Astrocyte (in vitro differentiated cells and primary cell): ENCODE measurements at places on chromosomes 1 and 21.

DNA sequence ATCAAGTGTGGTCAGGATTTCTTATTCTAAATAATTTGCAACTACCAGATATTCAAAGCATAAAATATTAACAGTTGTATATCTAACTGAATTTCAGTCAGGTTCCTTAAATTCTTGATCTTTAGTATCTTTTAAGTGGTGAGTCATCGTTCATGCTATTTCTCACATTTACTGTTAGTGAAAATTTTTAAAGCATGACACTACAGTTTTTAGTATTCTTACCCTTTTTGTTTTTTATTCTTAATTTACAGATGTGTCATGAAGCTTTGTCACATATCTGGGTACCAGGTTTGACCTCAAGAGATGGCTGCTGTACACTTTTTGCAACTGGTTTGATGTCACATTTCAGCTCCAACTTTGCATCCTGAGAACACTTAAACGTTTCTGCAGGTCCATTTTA is 12.7 kb downstream of the AKIRIN1 start:
- peaks cover 74% of the 10 kb centered on the region for H3K36me3 ChIP-seq
- peak overlapping the region; percentile 35 for H3K27ac ChIP-seq
- peak; percentile 36 for DNase-seq
- peaks cover 4% of the 10 kb centered on the region for H3K4me1 ChIP-seq

DNA sequence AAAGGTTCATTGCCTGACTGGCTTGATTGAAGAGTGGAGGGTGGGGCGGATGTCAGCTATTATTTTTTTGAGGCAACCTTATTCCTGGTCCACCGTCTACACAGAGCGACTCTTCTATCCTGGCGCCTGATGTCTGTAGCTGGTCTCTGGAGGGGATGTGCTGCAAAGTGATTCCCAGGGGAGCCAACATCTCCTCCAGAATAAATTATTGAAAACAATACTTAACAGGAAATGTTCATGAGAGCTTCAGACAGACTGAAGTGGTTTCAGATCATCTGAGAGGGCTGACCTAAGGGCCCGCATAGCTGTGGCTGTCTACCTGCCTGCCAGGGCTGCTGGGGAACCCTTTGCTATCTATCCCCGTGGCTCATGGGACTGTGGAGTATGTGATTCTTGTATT is 66.7 kb downstream of the TEX35 start:
- DNase-seq, result no peak
- no peak overlapping the region for H3K4me3 ChIP-seq
- H3K27ac ChIP-seq, result no peak overlapping the region
- H3K36me3 ChIP-seq, result no peaks in the 10 kb centered on the region
- H3K27me3 ChIP-seq, result no peaks in the 10 kb centered on the region
- H3K4me1 ChIP-seq, result peaks cover 4% of the 10 kb centered on the region

GRCh38 chr1:208201229-208201628 is 43.0 kb downstream of the PLXNA2 start:
- DNase-seq, result peak; percentile 99
- H3K36me3 ChIP-seq, result no peaks in the 10 kb centered on the region

- no peak overlapping the region for H3K4me3 ChIP-seq
- peaks cover 4% of the 10 kb centered on the region for H3K4me1 ChIP-seq
- H3K36me3 ChIP-seq, result no peaks in the 10 kb centered on the region
Measured at GRCh38 chr1:41608211-41608610, 123.7 kb upstream of the EDN2 start.

DNA sequence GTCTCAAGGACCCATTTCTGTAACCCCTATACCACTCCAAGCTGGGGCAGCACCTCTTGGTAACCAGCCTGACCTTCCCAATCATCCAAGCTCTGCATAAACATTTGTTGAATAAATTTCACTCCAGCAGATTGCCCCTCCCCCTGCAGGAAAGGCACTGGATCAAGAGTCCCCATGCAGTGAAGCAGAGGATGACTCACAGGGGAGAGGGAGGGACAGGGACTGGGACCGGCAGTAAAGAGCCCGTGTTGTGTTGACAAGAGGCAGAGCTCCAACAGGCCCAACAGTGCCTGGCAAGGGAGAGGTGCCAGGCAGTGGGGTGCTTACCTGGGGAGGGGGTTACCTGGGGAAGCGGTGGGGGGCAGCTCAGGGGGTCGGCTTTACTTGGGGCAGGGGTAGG is 32.3 kb downstream of the SLC9A1 start:
- no peak overlapping the region for H3K4me3 ChIP-seq
- no peaks in the 10 kb centered on the region for H3K36me3 ChIP-seq
- H3K27ac ChIP-seq, result no peak overlapping the region

- H3K4me1 ChIP-seq, result peaks cover 13% of the 10 kb centered on the region
- peak overlapping the region; percentile 79 for H3K27ac ChIP-seq
- peak overlapping the region; percentile 89 for H3K4me3 ChIP-seq
- DNase-seq, result peak; percentile 18
- no peaks in the 10 kb centered on the region for H3K36me3 ChIP-seq
Measured at GRCh38 chr1:53945183-53945432, 391 bp downstream of the IFT25 start.

- no peaks in the 10 kb centered on the region for H3K27me3 ChIP-seq
- no peak for DNase-seq
- no peak overlapping the region for H3K4me3 ChIP-seq
- H3K36me3 ChIP-seq, result no peaks in the 10 kb centered on the region
- peaks cover 5% of the 10 kb centered on the region for H3K4me1 ChIP-seq
Measured at GRCh38 chr1:204984499-204984898, 58.5 kb upstream of the CNTN2 start.

- H3K4me3 ChIP-seq, result no peak overlapping the region
- H3K36me3 ChIP-seq, result no peaks in the 10 kb centered on the region
- DNase-seq, result no peak
- H3K27me3 ChIP-seq, result no peaks in the 10 kb centered on the region
- peaks cover 3% of the 10 kb centered on the region for H3K4me1 ChIP-seq
Measured at GRCh38 chr1:172727956-172728603, 69.2 kb downstream of the FASLG start.

DNA sequence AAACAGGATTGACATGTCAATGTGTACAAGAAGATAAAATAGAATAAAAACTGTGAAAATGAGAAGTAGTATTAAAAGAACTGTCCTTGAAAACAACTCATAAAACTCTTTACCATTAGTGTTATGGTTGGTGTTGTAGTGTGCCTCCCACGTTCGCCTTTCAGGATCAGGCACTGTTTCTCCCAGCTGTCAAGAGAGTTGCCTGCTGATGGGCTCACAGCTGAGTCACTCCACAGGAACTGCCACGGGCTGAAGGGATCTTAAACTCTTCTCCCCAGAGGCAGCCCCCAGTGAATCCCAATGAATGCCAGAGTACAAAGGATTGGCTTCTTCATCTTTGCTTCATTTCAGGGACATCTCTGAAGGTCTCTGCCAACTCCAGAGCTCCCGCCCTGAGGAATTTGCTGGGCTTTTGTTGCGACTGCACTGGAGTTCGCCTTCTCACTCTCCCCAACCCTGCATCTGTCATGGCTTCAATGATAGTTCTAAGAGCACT is 119.6 kb downstream of the ADGRL2 start:
- no peaks in the 10 kb centered on the region for H3K36me3 ChIP-seq
- H3K27ac ChIP-seq, result peak overlapping the region; percentile 15
- H3K27me3 ChIP-seq, result no peaks in the 10 kb centered on the region
- peak; percentile 67 for DNase-seq

DNA sequence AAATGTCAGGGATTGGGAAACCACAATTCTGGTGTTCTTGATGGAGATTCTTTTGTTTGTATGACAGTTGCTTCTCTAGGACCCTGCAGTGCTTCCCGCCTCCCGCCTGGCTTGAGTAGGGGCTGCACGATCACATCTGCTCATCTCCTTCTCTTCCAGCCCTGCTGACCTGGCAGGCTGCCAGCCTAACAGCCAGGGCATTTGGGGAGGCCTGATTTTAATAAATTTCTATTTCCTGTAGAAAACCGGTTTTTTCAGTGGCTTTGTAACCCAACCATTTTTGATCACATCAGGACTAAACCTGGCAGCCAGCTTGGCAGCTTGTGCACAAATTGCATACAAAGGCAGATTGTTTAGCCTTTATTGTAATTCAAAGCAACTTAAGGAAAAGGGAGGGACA is 78.9 kb downstream of the UBE2U start:
- no peak for DNase-seq
- H3K27me3 ChIP-seq, result peaks cover 5% of the 10 kb centered on the region
- no peaks in the 10 kb centered on the region for H3K36me3 ChIP-seq
- no peaks in the 10 kb centered on the region for H3K4me1 ChIP-seq

- no peak overlapping the region for H3K27ac ChIP-seq
- H3K4me3 ChIP-seq, result no peak overlapping the region
- H3K4me1 ChIP-seq, result no peaks in the 10 kb centered on the region
Measured at GRCh38 chr1:227391879-227392278, 73.6 kb upstream of the CDC42BPA start.

DNA sequence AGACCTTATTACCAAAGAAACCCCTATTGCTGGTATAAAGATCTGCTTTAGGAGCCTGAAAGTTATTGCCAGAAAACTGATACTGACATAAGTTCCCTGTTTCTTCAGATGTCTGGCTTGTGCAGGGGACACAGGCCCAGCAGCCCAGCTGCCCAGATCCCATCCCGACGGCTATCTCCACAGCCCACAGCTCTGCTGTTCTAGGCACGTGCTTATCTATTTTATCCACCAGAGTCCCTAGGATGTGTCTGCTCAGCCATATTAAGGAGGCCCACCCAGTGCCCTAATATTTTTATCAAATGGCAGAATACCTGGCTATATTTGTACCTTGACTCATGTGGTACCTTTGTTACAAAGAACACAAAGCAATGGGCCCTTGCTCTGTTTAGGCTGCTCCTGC is 58.9 kb downstream of the DDX20 start:
- no peaks in the 10 kb centered on the region for H3K4me1 ChIP-seq
- no peak overlapping the region for H3K27ac ChIP-seq
- no peaks in the 10 kb centered on the region for H3K27me3 ChIP-seq

GRCh38 chr1:10490286-10490970 is 15.7 kb downstream of the PEX14 start:
- H3K4me3 ChIP-seq, result no peak overlapping the region
- H3K4me1 ChIP-seq, result peaks cover 6% of the 10 kb centered on the region
- H3K27me3 ChIP-seq, result no peaks in the 10 kb centered on the region
- H3K36me3 ChIP-seq, result no peaks in the 10 kb centered on the region

DNA sequence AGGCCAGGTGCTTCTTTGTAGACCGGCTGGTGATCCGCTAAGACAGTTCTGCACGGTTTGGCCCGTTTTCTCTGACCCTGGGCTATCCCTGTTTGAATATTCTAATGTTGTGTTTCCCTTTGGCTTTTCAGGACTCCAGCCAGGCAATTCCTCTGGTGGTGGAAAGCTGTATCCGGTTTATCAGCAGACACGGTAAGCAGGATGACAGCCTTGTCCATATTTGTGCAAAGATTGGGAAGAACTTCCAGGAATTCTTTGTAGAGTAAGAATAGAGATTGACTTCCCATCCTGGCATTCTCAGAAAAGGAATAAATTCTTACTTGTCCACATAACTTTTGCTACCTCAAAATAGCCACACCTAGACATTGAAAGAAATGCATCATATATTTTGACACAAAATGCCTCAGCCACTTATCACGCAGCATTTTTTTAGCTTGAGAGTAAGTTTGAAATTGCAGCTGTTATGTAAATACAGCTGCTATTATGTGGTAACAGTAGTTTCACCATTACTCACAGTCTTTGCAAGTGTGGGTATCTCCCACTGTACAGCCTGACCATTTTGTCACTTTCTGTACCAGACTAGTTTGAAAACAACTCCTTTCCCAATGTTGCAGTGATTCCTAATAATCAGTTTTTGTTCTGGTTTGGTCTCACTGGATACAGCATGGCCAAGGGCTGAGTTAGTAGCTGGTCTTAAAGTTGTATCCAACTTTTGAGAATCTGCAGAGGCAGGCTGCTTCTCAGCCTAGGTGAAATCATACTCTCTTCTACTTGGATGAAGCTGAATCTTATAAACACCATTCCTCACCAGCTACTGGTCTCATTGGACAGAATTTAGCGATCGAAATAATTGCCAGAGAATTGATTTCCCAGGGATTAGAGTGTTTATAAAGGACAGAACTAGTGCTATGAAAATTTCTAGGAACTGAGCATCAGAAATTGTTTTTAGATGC is 40.0 kb upstream of the IKBKE start:
- peak; percentile 91 for DNase-seq
- H3K27me3 ChIP-seq, result no peaks in the 10 kb centered on the region
- no peak overlapping the region for H3K4me3 ChIP-seq
- peak overlapping the region; percentile 76 for H3K27ac ChIP-seq

DNA sequence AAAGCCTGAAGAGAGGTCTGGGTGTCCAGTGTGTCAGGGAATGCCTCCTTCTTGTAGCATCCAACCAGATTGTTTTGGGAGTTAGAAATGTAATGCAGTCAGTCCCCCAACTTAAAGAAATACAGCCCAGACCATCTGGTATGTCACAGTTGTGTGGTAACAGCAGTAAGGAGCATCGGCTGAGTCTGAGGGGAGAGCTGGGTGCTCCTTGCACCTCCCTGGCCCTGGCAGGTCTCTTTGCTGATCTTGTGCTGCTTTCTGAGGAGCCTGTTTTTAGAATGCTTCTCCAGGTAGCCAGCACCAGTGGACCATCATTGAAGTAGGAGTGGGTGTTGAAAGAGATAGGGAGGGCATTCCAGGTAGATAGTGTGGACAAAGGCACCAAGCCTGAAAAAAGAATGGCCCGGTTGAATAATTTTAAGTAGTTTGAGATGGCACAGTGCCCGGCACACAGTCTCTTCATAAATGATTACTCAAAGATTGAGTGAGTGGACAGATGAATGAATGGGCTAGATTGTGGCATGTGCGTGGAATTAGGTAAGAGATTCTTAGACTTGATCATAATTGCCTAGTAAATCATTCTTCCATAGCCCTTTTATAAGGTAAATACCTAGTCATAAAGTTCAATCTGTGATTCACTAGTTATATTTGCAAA is 46.5 kb downstream of the LAMC1 start:
- H3K4me3 ChIP-seq, result no peak overlapping the region
- H3K36me3 ChIP-seq, result no peaks in the 10 kb centered on the region
- DNase-seq, result peak; percentile 62
- H3K27ac ChIP-seq, result peak overlapping the region; percentile 81

- no peaks in the 10 kb centered on the region for H3K4me1 ChIP-seq
- DNase-seq, result no peak
- no peak overlapping the region for H3K4me3 ChIP-seq
- H3K27ac ChIP-seq, result no peak overlapping the region
- H3K27me3 ChIP-seq, result no peaks in the 10 kb centered on the region
- no peaks in the 10 kb centered on the region for H3K36me3 ChIP-seq
Measured at GRCh38 chr1:40851643-40852042, 10.5 kb downstream of the CITED4 start.

GRCh38 chr1:185334182-185334581 is 17.1 kb upstream of the IVNS1ABP start:
- DNase-seq, result no peak
- no peaks in the 10 kb centered on the region for H3K27me3 ChIP-seq
- no peaks in the 10 kb centered on the region for H3K36me3 ChIP-seq
- no peak overlapping the region for H3K27ac ChIP-seq
- no peak overlapping the region for H3K4me3 ChIP-seq
- H3K4me1 ChIP-seq, result no peaks in the 10 kb centered on the region

DNA sequence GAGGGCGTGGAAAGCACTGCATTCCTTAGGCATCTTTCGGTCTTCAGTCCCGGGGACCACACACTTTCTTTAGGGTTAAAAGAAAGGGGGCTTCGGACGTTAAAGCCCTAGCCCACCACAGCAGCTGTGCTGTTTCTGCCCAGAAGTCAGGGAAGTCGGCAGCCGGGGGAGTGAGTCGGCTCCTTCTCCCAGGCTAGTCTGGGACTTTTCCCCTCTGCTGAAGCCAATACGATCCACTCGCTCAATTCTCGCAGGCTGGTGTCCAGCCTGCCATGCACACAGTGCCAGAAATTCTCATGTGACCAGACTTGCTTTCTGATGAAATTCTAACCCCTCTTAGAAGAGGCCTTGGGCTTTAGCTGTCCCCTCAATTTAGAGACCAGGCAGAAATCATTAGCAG is 67.7 kb downstream of the BCAR3 start:
- DNase-seq, result peak; percentile 59
- H3K27me3 ChIP-seq, result no peaks in the 10 kb centered on the region
- H3K4me3 ChIP-seq, result peak overlapping the region; percentile 6
- no peaks in the 10 kb centered on the region for H3K36me3 ChIP-seq
- H3K27ac ChIP-seq, result peak overlapping the region; percentile 98
